Placental pericyte (primary cell): ENCODE measurements at places on chromosomes 12 and 14. TPM values are rescaled to one million over a fixed set of nuclear protein-coding genes. Genes with fewer than 3 reads are reported as not detected.

Gene SERPINA5
- total RNA-seq = not detected in 2 replicates

Gene KRT72
- total RNA-seq = not detected in 2 replicates

Gene PTPRB
- total RNA-seq = 2.2 and 5.0 TPM in 2 replicates

Gene SIRT4
- total RNA-seq = 0.66 and 0.86 TPM in 2 replicates

Gene KRT8
- total RNA-seq = 217 and 272 TPM in 2 replicates

Gene GUCY2C
- not detected in 2 replicates for total RNA-seq

Gene RERGL
- total RNA-seq = not detected in 2 replicates

Gene HEATR5A
- total RNA-seq = 49.7 TPM in 2 replicates

Gene CREBL2
- total RNA-seq = 19.3 and 26.5 TPM in 2 replicates

Gene KRT74
- not detected in 2 replicates for total RNA-seq

Gene ARHGAP9
- 0.14 and 0.66 TPM in 2 replicates for total RNA-seq

Gene AQP2
- not detected in 2 replicates for total RNA-seq

Gene STXBP6
- 2.8 and 5.6 TPM in 2 replicates for total RNA-seq

Gene KCNMB4
- total RNA-seq = 0.22 and 1.4 TPM in 2 replicates

Gene SETD1B
- total RNA-seq = 6.4 and 10.9 TPM in 2 replicates

Gene GLT8D2
- total RNA-seq = 22.5 and 28.2 TPM in 2 replicates

Gene ADCY4
- 0.66 and 3.1 TPM in 2 replicates for total RNA-seq

Gene RASSF8
- 54.9 and 80.6 TPM in 2 replicates for total RNA-seq

Gene NAA30
- total RNA-seq = 18.2 and 32.9 TPM in 2 replicates

Gene MYH6
- not detected in 2 replicates for total RNA-seq

Gene PRH2
- 0.29 TPM in 1 of 2 replicates, not detected in the other for total RNA-seq

Gene OTOGL
- under 0.01 and 0.14 TPM in 2 replicates for total RNA-seq

Gene KRT85
- total RNA-seq = not detected in 2 replicates

Gene PTPRO
- total RNA-seq = 0.72 TPM in 1 of 2 replicates, not detected in the other

Gene GZMB
- total RNA-seq = not detected in 2 replicates

Gene BORCS5
- 10.1 and 10.6 TPM in 2 replicates for total RNA-seq

Gene MSI1
- not detected in 2 replicates for total RNA-seq

Gene CYP27B1
- 1.1 and 2.3 TPM in 2 replicates for total RNA-seq

Gene KLRC4
- not detected in 2 replicates for total RNA-seq
